ENCODE measurements at places on chromosomes 3 and 15.

- no peak for DNase-seq
- H3K36me3 ChIP-seq: no peaks in the 10 kb centered on the region
- no peaks in the 10 kb centered on the region for H3K4me1 ChIP-seq
Observed at GRCh38 chr3:156187146-156187769, 66.9 kb downstream of the KCNAB1 start.

GRCh38 chr15:40054855-40055575 lies 16.0 kb upstream of the SRP14 start:
- H3K4me1 ChIP-seq: no peaks in the 10 kb centered on the region
- H3K4me3 ChIP-seq: no peak overlapping the region
- no peak overlapping the region for H3K27ac ChIP-seq

DNA sequence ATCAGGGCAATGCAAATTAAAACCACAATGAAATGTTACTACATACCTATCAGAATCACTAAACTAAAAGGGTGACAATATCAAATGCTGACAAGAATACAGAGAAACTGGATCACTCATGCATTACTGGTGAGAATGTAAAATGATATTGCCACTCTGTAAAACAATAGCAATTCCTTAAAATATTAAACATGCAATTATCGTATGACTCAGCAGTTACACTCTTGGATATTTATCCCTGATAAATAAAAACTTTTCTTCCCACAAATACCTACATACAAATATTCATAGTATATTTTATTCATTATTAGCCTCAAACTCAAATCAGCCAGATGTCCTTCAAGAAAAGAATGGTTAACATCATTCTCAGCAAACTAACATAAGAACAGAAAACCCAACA lies 25.9 kb upstream of the RAB6B start:
- DNase-seq: no peak
- no peak overlapping the region for H3K4me3 ChIP-seq
- no peak overlapping the region for H3K27ac ChIP-seq
- H3K36me3 ChIP-seq: no peaks in the 10 kb centered on the region

- no peaks in the 10 kb centered on the region for H3K27me3 ChIP-seq
- no peaks in the 10 kb centered on the region for H3K36me3 ChIP-seq
Observed at GRCh38 chr3:188264226-188265207, 110.6 kb downstream of the LPP start.

DNA sequence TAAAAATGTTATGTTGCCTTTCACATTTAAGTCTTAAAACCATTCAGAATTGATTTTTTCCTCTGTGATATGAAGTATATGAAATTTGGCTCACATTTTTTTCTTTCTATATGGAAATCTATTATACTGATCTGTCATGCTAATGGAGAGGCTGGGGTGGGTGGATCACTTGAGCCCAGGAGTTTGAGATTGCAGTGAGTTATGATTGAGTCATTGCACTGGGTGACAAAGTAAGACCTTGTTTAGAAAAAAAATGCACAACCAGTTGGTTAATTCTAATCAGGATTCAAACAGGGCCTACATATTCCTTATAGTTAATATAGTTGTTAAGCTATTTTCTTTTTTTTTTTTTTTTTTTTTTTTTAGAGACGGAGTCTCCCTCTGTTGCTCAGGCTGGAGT lies 230.5 kb downstream of the MFSD1 start:
- no peaks in the 10 kb centered on the region for H3K27me3 ChIP-seq
- H3K4me1 ChIP-seq: no peaks in the 10 kb centered on the region
- no peak for DNase-seq
- no peak overlapping the region for H3K27ac ChIP-seq

GRCh38 chr3:79249701-79250100 lies 518.1 kb downstream of the ROBO1 start:
- H3K4me3 ChIP-seq: no peak overlapping the region
- DNase-seq: no peak
- no peaks in the 10 kb centered on the region for H3K27me3 ChIP-seq
- no peak overlapping the region for H3K27ac ChIP-seq
- H3K36me3 ChIP-seq: no peaks in the 10 kb centered on the region

DNA sequence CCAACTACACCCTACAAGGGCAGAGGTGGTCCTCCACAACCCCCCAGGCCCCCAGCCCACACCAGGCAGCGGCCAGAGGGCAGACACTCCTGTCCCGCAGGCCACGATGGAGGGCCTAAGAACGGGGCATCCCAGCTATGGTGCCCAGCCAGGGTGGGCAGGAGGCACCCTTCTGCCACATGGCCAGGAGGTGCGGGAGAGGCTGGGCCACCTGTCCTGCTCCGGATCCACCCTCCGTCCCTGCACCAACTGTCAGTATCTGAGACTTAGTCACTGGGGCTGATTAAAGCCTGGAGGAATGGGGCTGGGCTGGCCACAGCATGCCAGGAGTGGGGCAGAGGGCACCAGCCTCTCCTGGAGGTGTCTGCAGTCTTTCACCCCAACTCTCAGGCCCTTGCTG lies 37.9 kb downstream of the TNK2 start:
- no peak for DNase-seq
- H3K27me3 ChIP-seq: no peaks in the 10 kb centered on the region
- H3K27ac ChIP-seq: no peak overlapping the region
- H3K4me1 ChIP-seq: no peaks in the 10 kb centered on the region
- peaks cover 36% of the 10 kb centered on the region for H3K36me3 ChIP-seq
- H3K4me3 ChIP-seq: no peak overlapping the region

DNA sequence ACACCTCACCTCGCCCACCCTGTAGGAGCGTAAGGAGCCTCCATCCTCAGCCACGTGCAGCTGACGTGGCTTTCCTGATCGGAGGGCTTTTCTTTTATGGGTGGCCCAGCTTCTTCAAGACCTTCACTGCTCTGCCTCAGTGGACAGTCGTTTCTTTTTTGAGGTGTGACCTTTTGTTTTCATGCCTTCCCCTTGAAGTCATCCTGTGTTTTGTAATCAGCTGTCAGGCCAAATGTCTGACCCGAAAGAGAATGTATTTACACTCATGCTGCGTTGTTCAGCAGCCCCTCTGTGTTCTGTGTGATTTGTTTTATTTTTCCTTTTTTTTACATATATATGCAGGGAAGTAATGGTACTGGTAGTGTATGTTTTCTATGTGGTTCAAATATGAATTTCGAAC lies 41.8 kb downstream of the CCK start:
- no peaks in the 10 kb centered on the region for H3K4me1 ChIP-seq
- H3K36me3 ChIP-seq: peaks cover 13% of the 10 kb centered on the region
- no peaks in the 10 kb centered on the region for H3K27me3 ChIP-seq
- no peak for DNase-seq
- no peak overlapping the region for H3K4me3 ChIP-seq

DNA sequence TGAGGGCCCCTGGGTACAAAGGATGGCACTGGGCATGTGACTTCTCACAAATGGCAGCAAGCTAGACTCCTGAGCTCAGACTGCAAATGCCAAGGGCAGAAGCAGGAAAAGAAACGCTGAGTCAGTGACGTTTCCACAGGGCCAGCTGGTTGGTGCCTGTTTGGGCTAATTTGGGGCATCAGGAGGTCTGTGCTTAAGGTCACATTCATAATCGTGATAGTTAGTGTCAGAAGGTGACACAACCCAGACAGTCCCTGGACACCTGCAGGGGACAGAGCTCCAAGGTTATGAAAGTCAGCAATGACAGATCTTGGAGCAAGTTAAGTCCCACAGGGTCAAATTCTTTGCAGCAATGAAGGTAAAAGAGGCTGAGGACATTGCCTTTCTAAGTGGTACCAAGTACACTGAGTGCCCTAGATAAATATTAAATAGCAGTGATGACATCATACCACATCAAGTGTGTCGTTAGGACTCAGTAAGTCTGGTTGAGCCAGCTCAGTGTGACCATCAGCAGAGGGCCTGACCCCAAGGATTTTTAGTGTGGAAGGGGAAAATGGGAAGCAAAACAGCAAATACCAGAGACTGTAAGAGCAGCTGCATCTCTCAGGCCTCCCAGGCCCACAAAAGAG lies 556.9 kb upstream of the CFAP20DC start:
- H3K4me3 ChIP-seq: no peak overlapping the region
- no peak overlapping the region for H3K27ac ChIP-seq
- no peaks in the 10 kb centered on the region for H3K4me1 ChIP-seq
- H3K36me3 ChIP-seq: no peaks in the 10 kb centered on the region

DNA sequence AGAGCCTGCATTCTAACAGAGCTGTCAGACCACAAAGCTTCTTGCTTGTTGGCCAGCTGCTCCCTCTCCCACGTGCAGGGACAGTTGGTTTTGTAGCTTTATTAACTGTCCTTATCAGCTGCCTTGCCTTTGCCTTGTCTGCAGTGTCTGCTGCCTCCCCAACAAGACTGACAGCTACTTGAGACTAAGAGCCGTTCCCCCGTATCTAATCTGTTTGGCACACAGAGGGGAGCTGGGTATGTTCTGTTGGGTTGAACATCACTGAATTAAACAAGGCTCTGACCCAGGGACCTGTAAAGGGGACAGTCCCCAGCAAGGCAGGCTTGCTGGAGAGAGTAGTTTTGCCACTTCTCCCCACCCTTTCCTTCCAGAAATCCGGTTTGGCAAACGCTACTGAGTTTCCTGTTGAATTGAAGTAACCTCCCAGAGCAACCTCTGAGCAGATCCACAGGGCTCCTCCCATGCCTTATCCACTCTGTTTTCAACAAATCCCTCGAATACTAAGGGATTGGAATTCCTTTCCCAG lies 116.1 kb downstream of the ANP32A start:
- H3K4me1 ChIP-seq: peaks cover 12% of the 10 kb centered on the region
- H3K4me3 ChIP-seq: no peak overlapping the region
- no peaks in the 10 kb centered on the region for H3K36me3 ChIP-seq
- DNase-seq: peak; percentile 57
- peaks cover 2% of the 10 kb centered on the region for H3K27me3 ChIP-seq
- no peak overlapping the region for H3K27ac ChIP-seq

GRCh38 chr3:127762077-127762786 lies 60.1 kb downstream of the MGLL start:
- no peaks in the 10 kb centered on the region for H3K36me3 ChIP-seq
- H3K4me1 ChIP-seq: peaks cover 26% of the 10 kb centered on the region
- H3K27me3 ChIP-seq: no peaks in the 10 kb centered on the region
- H3K27ac ChIP-seq: peak overlapping the region; percentile 74

DNA sequence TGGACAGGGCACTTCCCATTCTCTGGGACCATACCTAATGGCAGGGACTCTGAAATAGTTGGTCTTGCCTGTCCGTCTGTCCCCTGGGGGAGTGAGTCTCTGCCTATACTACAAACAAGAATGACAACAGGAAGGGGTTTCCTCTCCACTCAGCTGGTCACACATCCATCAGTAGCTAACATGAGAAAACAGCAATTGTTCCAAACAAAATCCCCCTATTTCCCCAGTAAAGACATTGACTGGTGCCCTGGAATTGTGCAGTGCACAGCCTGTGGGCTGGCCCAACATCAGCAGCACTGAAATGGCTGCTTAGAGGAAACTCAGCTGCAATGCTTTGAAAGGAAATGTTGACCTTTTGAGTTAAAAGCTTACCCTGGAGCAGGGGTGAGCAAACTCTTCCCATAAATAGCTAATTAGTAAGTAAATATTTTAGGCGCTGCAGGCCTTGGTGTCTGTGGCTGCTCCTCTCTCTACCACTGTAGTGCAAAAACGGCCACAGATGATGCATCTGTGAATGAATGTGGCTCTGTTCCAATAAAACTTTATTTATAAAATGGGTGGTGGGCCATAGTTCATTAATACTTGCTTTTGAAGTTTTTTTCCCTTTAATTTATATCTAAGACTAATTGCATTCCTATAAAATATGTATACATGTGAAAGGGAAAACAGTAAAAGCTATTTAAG lies 174.3 kb downstream of the KLF13 start:
- no peak overlapping the region for H3K27ac ChIP-seq
- no peaks in the 10 kb centered on the region for H3K4me1 ChIP-seq
- no peaks in the 10 kb centered on the region for H3K36me3 ChIP-seq
- no peaks in the 10 kb centered on the region for H3K27me3 ChIP-seq
- DNase-seq: no peak
- no peak overlapping the region for H3K4me3 ChIP-seq

DNA sequence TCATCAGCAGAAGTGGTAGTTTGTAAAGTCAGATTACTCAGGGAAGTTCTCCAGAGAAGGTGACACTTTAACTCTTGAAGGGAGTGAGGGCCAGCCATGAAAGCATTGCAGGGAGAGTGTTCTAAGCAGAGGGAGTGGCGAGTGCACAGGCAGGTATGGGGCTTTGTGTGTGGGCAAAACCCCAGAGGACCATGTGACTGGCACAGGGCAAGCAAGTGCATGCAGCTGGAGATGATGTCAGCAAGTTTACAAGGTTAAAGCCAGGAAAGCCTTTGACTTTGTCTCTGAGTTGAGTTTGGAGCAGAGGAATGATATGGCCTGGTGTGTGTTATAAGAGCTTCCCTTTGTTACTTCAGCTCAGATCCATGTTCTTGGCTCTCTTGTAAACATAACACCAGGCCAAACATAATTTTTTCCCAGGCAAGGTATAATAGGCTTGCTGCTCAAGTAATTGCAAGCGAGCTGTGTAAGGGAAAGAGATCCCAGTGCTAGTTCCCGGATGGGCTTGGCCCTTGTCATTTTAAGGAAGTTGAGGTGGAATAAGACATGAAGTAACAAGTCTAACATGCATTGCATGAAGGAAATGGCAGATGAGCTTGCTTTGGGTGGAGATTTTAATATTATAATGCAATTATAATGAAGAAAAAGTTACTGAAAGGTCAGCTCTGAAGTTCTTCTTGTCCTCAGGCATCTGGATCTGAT lies 341.1 kb upstream of the LRRC3B start:
- H3K4me3 ChIP-seq: no peak overlapping the region
- no peak for DNase-seq

- no peaks in the 10 kb centered on the region for H3K4me1 ChIP-seq
- H3K27me3 ChIP-seq: no peaks in the 10 kb centered on the region
- no peak overlapping the region for H3K27ac ChIP-seq
Observed at GRCh38 chr15:50134524-50135024, 15.5 kb upstream of the ATP8B4 start.

- H3K4me1 ChIP-seq: no peaks in the 10 kb centered on the region
- no peaks in the 10 kb centered on the region for H3K36me3 ChIP-seq
- no peak overlapping the region for H3K4me3 ChIP-seq
- no peaks in the 10 kb centered on the region for H3K27me3 ChIP-seq
- no peak overlapping the region for H3K27ac ChIP-seq
Observed at GRCh38 chr3:128435058-128435457, 31.6 kb downstream of the DNAJB8 start.

DNA sequence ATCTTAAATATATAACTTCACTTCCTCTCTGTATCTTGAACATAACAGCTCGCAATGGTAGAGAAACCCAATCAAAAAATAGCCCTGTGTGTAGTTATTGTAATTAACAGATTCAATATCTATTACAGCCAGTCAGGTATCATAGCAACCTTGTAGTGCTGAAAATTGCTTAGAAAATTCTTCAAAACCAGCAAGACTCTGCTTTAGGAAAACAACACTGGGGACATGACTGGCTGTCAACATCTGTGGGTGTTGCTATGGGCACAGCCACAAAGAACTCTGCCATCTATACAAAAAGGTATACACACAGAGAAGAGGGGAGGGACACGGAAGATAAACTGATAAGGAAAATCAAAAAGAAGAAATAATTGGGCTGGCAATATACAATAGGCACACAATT lies 101.2 kb downstream of the WDR72 start:
- no peak overlapping the region for H3K27ac ChIP-seq
- H3K4me1 ChIP-seq: no peaks in the 10 kb centered on the region
- DNase-seq: no peak
- no peaks in the 10 kb centered on the region for H3K27me3 ChIP-seq
- H3K36me3 ChIP-seq: no peaks in the 10 kb centered on the region

GRCh38 chr15:31792611-31793199 lies 237.6 kb upstream of the CHRNA7 start:
- no peak overlapping the region for H3K27ac ChIP-seq
- no peaks in the 10 kb centered on the region for H3K36me3 ChIP-seq
- no peak overlapping the region for H3K4me3 ChIP-seq
- H3K4me1 ChIP-seq: no peaks in the 10 kb centered on the region

Measured in tibial artery (tissue), 4 donors.